ENCODE measurements at places on chromosomes 2 and 18.
A peak's percentile ranks its signal among the peaks of the same experiment; 100 is the strongest.

DNA sequence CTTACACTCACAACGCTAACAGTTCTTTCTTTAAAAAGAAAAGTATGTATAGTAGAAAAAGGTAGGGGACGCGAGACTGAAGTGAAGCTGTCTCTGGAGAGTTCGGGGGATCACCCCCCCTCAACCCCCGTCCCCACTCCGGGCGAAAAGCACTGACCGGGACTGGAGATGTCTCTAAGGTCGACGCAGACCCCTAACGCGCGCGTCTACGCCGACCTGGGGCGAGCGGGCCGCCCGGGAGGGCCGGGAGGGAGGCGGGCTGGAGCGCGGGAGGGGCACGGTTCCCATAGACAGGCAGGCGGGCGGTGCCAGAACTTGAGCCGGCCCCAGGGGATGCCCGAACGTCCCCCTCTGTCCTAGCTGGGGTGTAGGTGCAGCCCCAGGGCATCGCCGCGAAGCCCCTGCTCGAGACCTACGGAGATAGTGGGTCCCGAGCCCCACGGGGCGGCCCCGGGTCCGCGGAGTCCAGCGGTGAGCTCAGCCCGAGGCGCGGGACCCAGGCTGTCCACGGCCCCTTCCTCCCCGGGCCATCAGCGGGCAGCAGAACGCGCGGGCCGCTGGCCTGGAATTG lies 82.2 kb downstream of the CHRNA1 start:
- DNase-seq, result peak; percentile 29

DNA sequence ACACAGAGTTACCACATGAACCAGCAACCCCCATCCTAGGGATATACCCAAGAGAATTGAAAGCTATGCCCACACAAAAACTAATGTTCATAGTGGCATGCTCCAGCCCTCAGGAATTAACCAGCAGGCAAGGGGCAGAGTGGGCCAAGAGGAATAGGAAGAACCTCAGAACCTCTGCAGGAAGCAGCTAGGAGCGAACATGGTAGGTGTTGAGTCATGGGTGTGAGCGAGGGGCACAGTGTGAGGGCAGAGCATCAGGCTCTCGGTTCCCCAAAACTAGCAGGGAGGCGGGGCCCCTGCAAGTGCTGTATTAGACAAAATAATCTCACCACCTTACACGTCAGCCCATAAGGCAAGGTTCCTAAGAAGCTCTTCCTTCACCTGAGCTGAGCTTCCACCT lies 5.6 kb upstream of the RUFY4 start:
- no peak for DNase-seq

GRCh38 chr2:74554820-74555531 lies 456 bp downstream of the DOK1 start:
- DNase-seq, result peak; percentile 36

DNA sequence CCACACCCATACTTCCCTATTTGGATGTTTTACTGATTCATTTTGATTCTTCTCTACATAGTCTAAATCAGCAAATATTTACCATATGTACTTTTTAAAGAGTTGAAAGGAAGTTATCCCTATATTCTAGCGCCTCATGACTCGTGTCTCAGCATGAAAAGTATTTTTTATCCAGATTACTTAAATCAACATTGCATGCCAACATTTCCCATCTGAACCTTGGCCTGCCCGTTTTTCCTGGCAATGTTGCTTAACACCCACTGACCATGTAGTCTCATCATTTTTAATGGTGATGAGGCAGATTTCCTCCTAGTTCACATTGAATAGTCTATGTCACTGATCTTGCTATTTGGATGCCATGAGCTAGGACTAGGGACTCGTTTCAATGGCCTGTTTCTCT lies 13.2 kb upstream of the SCYGR5 start:
- no peak for DNase-seq

GRCh38 chr2:226649871-226650660 lies 149.6 kb downstream of the IRS1 start:
- peak; percentile 39 for DNase-seq

- DNase-seq, result no peak
These were observed 38.3 kb upstream of the SMAD2 start for GRCh38 chr18:47968721-47969120.

GRCh38 chr2:20635113-20635510 lies 15.8 kb downstream of the HS1BP3 start:
- DNase-seq, result no peak

GRCh38 chr2:216464104-216464720 lies 34.4 kb upstream of the RPL37A start:
- no peak for DNase-seq

DNA sequence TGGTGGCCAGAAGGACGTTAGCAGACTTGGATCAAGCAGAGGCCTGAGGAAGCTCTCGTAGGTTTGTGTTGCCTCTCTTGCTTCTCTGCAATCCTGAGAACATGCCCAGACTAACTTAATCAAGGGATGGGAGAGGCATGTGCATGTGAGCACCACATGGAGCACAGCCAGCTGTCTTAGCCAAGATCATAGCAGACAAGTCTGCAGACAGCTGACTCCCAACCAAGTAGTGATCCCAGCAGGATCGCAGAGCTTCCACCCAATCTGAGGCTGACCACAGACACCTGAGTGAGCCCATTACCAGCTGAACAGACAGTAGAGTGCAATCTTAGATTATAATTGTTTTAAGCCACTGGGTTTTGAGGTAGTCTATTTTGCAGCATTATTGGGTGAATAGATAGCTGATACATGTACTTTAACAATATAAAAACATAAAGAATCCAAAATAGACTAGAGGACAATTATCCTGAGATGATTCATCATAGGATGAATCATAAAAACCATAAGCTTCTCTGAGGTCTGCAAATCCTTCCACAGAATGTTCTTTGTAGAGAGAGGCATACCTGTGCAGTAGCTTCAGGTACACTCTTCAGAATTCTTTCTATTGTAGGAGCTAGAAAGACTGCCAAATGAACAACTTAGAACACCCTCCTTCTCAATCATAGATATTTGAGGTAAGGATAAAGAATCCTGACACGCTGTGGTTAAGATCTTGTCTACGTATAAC lies 25.2 kb upstream of the FAM110C start:
- no peak for DNase-seq

DNA sequence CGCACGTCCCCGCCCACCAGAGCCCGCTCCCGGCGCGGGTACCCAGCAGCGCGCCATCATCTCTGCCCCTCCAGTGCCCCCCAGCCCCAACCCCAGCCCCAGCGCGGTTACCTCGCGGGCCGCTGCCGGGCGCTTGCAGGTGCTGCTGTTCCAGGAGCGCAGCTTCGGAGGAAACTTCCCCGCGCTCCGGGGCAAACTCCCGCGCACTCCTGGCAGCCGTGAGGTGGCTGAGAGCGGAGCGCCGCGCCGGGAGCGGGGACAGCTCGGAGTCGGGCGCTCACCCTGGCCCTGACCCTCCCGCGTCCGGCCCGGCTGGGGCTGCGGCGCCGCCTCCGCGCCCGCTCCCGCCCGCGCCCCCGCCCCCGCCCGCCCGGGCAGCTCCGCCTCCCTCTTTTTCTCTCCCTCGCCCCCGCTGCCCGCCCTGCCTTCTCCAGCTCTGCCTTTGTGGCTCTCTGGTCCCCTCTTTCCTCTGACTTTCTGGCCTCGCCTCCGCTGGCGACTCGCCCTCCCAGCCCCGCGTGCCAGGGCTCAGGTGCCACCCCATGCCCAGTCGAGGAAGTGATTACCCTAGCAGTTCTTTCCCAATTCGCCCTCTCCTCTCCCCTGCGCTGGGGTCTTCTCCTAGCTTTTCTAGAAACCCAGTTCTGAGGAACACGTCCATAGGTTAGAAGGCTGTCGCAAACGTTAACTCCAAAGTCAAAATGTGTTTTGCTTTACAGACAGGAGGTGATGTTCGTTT lies at the start of gene CHST9:
CHST9 (minus strand) TSS at position 284 of the 739 bp plus-strand sequence. CDS start 42,499 bp downstream, outside the sequence.
- no peak for DNase-seq

- DNase-seq, result no peak
These were observed 289.4 kb upstream of the PXDN start for GRCh38 chr2:2033691-2034090.

DNA sequence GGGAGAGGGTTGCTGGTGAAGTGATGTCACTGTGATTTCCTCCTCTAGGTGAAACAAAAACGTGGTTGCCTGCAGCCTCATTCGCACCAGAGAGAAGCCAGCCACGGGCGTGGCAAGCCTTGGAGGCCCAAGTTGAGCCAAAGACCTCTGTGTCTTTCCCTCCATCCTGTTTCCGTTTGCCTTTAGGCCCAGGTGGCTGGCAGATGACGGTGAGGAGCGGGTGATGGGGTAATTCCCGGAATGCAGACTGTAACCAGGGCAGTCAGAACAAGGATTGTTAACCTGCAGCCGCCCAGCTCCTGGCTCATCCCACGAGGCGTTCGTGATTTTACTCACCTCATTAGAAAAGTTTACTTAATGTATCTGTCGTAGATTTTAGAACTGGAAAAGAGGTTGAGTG lies 14.4 kb downstream of the CTIF start:
- no peak for DNase-seq

DNA sequence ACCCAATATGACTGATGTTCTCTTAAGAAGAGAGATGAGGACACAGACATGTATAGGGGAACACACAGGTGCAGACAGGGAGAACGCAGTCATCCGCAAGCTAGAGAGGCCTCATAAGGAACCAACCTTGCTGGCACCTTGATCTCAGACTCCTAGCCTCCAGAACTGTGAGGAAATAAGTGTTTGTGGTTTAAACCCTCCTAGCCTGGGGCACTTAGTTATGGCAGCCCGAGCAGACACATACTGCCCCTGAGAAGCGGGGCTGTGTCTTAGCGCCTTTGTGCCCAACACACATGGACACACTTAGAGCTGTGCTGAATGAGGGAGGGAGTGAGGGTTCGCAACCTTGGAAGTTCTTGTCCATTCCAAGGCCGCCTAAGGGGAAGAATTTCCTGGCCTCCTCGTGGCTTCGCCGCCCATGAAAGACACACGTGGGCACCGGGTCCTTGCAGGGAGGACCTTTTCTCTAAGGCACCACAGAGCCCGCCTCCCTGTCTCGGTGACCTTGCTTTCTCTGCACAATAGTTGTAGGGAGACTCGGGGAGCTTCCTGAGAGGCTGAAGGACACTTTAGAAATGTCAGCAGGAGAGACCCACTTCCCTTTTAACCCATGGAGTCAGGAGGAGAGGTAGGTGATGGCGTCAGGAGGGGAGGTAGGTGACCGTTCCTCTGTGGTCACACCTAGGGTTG lies 224.5 kb upstream of the HDAC4 start:
- no peak for DNase-seq

DNA sequence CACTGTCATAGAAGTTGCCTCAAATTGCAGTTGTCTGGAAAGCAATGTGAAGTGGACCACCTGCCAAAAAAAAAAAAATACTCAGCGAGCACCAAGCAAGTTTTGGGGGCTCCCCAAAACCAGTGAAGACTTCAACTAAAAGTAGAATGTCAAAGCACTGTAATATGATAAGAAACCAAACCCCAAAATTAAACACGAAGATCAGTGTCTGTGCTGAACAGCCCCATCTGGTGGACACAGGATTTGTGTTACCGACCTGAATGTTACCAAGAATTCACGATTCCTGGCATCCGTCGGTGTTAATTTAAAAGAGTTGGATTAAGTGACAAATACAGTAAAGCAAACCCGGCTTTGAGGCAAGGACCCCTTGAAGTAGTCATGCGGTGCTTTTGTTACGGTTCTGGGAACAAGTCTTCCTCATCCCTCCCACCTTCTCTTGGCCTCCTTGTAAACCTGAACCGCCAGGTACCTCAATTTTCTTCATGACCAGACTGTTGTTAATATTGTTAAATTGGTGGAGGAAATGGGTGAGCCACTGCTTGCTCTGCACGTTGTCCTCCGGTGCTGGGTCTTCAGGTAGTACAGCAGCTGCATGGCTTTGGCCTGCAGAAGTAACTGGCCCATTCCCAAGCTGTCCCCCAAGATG lies 31.3 kb upstream of the SSB start:
- peak; percentile 34 for DNase-seq

DNA sequence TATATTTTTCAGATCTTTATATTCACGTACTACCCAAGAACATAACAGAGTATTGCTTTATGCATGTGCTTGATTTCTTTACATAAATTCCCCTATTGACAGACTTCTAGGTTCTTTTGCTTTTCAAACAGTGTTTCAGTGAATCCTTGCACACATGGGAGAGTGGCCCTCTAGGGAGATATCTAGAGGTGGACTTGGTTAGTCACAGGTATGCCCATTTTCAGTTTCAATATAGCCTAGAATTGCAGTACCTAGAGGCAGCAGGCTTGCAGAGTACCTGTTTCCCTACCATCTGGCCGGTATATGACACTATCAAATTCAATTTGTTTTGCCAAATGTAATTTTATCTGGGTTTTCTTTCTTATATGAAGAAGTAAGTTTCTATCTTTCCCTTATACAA lies 36.8 kb downstream of the EML6 start:
- DNase-seq, result no peak

- no peak for DNase-seq
These were observed 72.2 kb downstream of the CELF4 start for GRCh38 chr18:37493352-37493935.

DNA sequence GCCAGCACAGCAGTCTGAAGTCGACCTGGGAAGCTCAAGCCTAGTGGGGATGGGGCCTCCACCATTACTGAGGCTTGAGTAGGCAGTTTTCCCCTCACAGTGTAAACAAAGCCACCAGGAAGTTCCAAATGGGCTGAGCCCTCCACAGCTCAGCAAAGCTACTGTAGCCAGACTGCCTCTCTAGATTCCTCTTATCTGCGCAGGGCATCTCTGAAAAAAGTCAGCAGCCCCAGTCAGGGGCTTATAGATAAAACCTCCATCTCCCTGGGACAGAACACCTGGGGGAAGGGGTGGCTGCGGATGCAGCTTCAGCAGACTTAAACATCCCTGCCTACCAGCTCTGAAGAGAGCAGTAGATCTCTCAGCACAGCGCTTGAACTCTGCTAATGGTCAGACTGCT lies 218.4 kb upstream of the VRK2 start:
- no peak for DNase-seq

GRCh38 chr2:179441551-179441950 lies 176.9 kb upstream of the SESTD1 start:
- DNase-seq, result no peak

GRCh38 chr2:120091436-120091835 lies 78.6 kb downstream of the EPB41L5 start:
- no peak for DNase-seq

- no peak for DNase-seq
These were observed 31.5 kb upstream of the TANC1 start for GRCh38 chr2:158936978-158937377.

- peak; percentile 12 for DNase-seq
These were observed 229.4 kb downstream of the HAUS1 start for GRCh38 chr18:46333431-46334135.

GRCh38 chr2:201855356-201855755 lies 49.0 kb downstream of the CDK15 start:
- no peak for DNase-seq
